ENCODE measurements at places on chromosomes 4 and X.

DNA sequence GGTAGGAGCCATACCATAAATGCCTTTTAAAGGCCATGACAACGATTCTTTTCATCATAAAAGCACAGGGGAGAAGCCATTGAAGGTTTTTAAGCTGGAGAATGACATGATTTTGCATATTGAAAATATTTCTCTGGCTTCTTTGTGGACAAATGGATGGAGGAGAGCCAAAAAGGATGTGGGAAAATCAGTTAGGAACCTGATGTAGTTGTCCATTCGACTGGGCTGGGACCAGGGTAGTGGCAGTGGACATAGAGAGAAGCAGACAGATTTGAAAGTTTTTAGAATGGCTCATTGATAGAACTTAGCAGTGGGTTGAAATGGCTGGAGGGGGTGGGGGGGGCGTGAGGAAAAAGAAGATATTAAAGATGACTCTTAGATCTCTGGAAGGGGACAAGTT, 19.7 kb upstream of the MSN start:
- no peak for DNase-seq

DNA sequence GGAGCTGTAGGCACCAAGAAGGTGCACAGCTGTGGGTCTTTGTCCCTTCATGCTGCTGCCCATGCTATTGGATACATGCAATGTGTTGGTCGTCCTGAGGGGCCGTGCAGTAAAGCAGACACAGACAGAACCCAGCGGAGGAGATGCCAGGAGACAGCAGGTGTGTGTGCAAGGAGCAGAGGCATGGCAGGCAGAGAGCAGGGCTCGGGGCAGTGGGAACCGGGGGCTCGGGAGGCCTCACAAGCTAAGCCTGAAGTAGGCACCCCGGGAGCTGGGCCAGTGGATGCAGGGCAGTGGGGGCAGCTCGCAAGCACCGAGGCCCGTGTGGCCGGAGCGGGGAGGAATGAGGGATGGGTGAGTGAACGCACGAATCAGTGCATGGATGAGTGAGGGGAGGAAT, 13.2 kb downstream of the HTRA3 start:
- no peak for DNase-seq

DNA sequence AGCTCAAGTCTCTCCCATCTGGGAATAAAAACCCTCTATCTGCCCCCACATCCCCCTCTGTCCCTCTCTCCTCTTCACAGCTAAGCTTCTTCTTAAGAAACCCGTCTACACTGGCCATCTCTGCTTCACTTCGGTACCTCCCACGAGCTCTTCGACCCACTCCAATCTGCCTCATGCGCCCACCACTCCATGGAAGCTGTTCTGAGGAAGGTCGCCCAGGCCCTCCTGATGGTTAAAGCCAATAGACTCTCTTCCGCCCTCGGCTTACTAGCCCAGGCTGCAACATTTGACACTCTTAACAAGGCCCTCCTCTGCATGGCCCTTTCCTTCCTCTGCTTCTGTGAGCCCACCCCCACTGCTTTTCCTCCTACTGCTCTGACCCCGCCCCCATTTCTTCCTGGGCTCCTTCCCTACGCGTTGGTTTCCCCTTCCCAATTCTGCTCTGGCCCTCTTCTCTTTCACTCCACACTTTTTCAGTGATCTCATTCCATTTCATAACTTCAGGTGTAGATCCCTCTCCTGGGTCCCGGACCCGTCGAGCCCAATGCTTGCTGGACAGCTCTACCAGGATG, 11.8 kb downstream of the IQSEC2 start:
- no peak for DNase-seq

GRCh38 chrX:9534686-9535085, 69.8 kb downstream of the TBL1X start:
- no peak for DNase-seq

GRCh38 chr4:37522996-37523395, 163.2 kb downstream of the RELL1 start:
- no peak for DNase-seq

GRCh38 chr4:12414181-12414812, 985.6 kb upstream of the HS3ST1 start:
- DNase-seq: no peak

DNA sequence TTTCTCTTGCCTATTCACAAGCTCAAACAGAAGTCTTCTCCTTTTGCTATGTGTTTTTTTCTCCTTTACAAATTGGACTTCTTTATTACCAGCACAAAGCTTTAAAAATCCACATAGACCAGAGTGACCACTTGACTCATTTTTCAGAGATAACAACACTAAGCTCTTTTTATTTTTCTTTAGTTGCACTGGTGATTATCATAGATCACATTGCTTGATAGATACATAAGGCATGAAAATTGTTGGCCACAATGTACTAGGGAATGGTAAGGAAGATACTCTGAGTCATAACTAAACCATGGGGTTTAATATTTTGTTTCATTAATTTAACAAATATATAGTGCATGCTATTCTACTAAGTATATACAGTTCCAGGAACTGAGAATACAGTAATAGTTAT, 159.0 kb downstream of the GASK1B start:
- DNase-seq: no peak

- DNase-seq: no peak
These were observed 8.6 kb downstream of the KDM6A start for GRCh38 chrX:44881549-44881948.

GRCh38 chr4:81392164-81392563, 79.5 kb downstream of the RASGEF1B start:
- no peak for DNase-seq

DNA sequence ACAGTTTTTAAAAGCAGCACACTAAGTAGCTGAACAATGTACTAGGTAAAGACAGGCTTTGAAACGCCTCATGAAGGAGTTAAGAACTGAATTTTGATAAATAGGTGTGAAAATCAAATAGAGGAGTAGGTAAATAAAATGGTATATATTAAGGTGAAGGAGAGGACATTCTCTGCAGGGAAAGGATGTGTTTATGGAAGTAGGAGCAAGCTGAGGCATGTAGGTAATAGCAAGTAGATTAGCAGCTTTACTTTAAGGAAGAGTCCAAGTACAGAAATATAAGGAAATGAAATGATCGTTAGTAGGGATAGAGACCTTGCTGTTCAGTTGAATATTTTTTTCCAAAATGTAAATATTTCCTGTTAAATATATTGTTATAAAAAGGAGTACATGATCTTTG, 12.5 kb downstream of the METAP1 start:
- no peak for DNase-seq

GRCh38 chr4:130336585-130337217, 1240.7 kb downstream of the C4orf33 start:
- DNase-seq: no peak

- no peak for DNase-seq
These were observed 14.6 kb downstream of the PHF8 start for GRCh38 chrX:54029529-54030143.

- DNase-seq: no peak
These were observed 1001.6 kb upstream of the IGFBP7 start for GRCh38 chr4:58111818-58112217.

DNA sequence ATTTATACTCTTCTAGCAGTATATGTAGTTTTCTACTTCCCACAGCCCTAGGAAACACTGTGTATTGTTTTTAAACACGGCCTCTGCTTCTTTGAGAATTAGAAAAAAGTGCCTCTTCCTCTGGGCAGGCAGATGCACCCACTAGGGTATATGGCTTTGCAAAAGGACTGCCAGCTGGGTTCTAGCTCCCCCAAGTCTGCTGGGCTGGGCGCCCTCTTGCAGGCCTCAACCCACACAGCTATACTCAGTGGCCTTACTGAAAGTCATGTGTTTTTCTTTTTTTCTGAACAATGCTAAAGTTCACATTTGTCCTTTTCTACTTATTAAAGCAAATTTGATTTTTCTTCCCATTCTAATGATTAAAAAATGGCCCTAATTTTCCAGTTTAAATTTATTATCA, 35.5 kb upstream of the BMPR1B start:
- DNase-seq: no peak

DNA sequence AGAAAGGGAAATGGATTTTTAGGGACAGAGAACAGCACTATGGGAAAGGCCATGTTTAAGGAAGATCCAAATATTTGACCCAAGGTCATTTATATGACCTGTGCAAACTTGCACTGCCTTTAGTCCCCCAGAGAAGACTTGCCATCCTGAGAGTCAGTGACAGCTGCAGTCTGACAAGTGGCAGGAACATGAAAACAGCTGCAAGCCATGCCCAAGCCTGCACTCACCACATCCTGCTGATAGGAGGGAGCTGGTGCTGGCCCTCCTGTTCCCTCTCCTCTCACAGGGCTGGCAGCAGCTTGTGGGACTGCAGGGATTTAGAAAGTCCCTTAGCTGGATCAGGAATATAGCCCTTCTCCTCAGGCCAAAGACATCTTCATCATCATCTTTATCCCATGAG, 187.7 kb downstream of the RAP1GDS1 start:
- DNase-seq: no peak

DNA sequence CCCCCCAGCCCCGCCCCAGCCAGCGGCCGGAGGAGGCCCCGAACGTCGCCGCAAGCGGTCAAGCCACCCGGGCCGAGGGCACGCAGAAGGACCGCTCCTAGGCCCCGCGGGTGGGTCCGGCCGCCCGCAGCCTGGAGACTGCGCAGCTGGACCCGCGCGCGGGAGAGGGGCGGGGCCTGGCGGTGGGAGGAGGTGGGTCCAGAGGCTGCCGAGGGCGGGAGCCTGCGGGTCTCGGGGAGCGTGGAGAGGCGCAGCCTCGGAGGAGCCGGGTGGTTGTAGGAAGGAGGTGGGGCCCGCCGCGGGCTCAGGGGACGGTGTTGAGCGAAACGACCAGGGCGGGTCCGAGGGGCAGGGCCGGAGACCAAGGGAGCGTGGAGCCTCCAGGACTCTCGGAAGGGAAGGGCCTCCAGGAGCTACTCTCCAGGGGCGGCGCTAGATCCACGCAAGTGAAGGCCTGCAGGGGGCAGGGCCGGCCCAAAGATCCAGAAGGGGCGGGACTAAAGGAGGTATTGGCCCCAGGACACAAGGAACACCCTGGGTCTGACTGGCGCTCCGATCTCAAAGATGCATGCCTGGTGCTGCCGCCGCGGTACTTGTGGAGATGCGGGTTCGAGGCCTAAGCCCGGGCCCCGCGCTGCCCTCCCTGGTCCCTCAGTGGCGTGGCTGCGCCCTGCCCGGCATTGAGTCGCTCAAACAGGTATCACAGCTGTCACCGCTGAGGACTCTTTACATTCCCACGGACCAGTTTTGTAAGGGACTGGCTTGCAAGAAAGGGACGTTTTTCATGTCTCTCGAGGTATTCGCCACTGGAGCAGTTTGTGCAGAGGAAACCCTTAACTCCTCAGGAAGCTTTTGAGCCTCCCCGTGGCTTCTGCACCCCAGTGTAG, 5.9 kb downstream of the TIMM17B start:
- peak; percentile 52 for DNase-seq

- no peak for DNase-seq
These were observed 41.3 kb downstream of the SORCS2 start for GRCh38 chr4:7233601-7234000.

DNA sequence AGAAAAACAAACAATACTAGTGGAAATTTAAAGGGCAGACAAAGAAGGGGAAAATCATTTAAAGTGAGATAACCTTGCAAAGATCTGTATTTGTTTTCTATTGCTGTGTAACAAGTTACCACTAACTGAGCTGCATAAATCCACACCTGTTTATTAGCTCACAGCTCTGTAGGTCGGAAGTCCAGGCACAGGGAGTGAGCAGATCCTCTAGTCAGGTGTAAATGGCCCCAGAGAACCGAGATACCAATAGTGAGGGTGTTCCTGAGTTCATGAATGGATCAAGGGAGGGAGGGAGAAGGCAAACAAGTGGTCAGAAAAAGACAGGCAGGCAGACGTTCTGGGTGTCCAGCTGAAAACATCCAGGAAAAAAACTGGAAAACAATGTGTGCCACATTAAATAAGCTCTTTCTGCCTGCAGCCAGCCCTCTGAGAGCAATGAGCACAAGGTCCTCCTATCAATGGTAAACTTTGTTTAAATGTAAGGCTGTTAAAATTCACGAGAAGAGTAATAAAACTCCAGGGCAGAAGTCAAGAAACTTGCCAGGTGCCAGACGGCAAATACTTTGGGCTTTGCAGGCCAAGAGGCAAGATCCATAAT, 25.0 kb downstream of the ADGRA3 start:
- DNase-seq: no peak

- no peak for DNase-seq
These were observed 14.5 kb downstream of the WDFY3 start for GRCh38 chr4:84952004-84952403.

DNA sequence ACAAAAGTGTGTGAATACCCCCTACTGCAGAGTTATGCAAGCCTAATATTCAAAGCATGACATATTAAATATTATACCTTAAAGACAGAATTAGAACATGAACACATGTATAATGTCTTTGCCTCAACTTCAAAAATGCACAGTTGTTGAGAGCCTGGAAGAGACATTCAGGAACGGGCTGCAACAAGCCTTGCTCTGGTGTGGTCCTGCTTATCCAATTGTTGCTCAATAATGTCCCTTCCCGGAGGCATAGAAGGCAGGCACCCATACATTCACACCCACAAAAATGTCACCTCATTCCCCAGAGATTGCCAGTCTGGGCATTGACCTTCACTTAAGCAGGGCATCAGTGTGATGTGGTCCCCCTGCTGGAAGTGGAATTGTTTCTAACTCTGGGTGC, 238.8 kb downstream of the CBR4 start:
- no peak for DNase-seq

DNA sequence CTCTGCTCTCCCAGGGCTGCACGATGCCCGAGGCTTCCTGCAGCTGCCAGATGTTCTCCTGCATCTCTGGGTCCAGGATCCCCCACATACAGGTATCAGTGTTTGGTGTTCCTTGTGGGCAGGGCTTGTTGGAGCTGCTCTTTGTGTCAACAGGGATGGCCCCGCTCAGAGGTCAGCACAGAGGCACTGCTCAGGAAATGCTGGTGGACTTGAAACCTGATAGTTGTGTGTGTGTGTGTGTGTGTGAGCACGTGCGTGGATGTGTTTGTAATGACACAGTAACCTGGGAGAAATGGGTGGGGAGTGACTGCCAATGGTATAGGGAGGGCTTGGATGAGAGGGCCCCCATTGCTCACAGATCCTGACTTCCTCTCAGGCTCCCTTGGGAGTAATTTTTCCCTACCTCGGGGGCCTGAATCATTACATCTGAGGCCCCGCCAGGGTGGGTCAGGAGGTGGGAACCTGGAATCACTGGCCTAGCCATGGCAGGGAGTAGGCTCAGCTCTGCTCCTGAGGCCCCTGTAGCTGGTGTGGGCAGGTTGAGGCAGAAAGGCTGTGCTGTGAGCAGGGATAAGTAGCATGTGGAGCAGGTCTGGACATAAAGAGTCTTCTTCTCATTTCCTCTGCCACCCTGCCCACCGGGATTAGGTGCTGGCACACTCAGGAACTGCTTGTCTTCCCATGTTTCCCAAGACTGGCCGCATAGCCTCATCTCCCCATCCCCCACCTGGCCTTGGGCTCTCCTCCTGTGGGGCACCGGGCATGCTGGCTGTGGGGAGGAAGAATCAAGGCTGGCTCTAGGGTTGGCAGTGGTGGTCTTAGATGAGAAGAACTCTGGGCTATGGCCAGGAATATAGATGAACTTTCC, 2.5 kb upstream of the EFNB1 start:
- no peak for DNase-seq

- DNase-seq: no peak
These were observed 177.8 kb upstream of the ETNPPL start for GRCh38 chr4:108940634-108941033.

DNA sequence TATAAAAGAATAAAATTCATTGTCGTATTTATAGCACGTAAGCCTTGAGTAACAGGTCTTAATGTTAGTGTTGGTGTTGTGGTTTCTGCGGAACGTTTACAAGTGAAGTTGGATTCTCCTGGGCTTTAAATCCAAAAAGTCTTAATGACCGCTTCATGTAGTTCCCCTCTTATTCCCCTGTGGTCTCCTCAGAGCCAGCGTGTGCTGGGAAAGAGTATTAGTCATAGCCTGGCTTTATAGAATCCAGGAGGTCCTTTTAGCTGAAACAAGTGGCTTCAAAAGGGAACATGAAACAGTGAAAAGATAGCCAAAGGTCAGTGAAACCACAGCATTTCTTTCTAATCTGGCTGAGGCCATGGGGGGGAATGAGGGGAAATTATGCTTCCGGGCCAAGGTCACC, 79.1 kb downstream of the CLCN4 start:
- no peak for DNase-seq

Data from stimulated activated CD4-positive, alpha-beta T cell treated with anti-CD3 and anti-CD28 coated beads, Interleukin-12 subunit alpha, Interleukin-12 subunit beta, amount 100 ng/mL, for 24 hours (primary cell).